ENCODE measurements at places on chromosomes 4 and X. TPM values are rescaled to one million over a fixed set of nuclear protein-coding genes. Genes with fewer than 3 reads are reported as not detected.

Gene ZIC3
- total RNA-seq, result not detected

Gene PPP4R3C
- total RNA-seq, result not detected

Gene GABRG1
- total RNA-seq, result not detected

Gene STPG2
- 0.14 TPM for total RNA-seq

Gene GRXCR1
- not detected for total RNA-seq

Gene SYTL4
- total RNA-seq, result 5.5 TPM

Gene CT45A3
- not detected for total RNA-seq

Data from smooth muscle cell of bladder (primary cell).